ENCODE measurements at places on chromosomes 3 and 15.

GRCh38 chr3:145915787-145916186 is 245.2 kb downstream of the PLOD2 start:
- DNase-seq, result no peak

DNA sequence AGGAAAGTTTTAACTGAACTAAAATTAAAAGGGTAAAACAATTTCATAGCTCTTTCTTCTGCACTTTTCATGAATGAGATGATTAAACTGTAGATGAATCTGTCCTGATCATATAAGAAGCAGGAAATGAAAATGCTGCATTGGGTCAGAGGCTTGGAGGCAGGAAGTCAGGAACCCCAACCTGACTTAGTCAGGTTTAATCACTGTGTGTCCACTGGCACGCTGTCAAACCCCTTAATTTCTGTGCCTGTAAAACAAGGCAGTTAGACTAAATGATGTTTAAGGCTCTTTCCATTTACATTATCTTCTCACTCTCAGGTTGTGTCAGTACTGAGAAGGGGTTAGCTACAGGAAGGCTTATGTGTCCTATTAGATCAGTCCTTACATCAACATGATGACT is 193.3 kb upstream of the TTC14 start:
- no peak for DNase-seq

DNA sequence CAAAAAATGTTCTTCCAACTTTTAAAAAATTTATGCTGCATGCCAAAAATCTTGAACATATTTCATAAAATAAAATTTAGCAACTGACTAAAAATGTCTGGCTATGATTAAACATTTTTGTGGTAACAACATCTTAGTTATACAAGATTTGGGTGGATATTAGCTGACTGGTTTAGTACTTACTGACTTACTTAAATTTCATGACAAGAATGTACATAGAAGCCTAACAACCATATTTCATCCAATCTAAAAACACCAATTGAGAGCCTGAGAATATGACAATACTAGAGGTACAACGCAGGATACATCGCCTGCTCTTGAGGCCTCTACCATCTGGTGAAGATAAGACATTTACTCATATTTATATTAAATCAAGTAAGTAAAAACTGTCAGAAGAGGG is 34.6 kb downstream of the GNB4 start:
- no peak for DNase-seq

GRCh38 chr15:39845582-39845981 is 62.9 kb upstream of the FSIP1 start:
- DNase-seq, result no peak

DNA sequence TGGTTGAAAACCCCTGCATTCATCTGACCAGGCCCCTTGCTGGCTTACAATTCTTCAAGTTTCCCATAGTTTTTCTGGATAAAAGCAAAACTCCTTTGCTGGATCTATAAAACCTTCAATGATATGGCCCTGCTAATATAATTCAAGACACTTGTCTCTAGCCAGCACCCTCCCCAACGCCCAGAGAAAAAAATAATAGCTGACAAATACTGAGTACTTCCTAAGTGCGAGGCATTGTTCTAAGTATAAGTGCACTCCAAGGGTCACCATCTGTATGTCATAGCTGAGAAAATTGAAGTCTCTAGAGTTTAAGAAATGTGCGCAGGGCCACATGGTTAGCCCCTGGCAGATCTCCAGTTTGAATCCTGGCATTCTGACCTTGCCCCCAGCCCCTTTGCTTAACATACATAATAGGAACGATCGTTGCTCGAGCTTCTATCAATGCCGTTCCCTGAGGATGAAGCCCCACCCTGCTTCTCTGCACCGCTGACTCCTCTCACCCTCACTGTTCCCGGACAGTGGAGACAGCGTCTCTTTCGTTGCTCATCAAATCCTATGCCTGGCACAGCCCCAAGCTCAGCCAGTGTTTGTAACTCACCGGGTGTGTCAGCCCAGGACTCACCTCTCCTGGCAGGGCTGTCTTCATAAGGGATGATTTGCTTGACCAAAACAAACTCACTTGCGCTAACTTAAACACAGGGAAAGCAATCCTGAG is 377.1 kb upstream of the PROK2 start:
- no peak for DNase-seq
